Endothelial cell of umbilical vein (primary cell): ENCODE measurements at places on chromosomes 16 and 17.
A peak's percentile ranks its signal among the peaks of the same experiment; 100 is the strongest.

DNA sequence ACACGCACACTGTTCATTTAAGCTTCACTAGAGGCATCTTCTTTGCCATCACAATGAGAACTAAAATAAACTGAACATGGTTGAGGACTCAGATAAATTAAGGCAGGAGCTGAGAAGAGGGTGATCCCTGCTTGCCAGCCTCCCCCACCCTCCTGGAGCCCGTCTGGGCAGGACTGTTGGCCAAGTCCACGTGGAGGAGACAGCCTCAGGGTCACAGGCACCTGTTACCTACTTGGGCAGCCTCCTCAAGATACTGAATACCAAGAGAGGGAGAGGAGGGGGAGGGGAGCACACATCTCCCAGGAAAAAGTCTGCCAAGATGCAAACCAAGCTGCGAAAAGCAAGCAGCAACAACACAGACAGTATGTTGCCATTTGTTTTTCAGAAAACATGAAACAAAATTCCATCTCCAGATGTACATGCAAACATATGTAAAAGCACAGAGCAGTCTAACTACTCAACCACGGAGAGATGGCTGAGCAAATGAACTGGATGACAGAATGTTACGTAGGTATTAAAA is 67.4 kb downstream of the SLC39A11 start:
- DNase-seq = no peak

DNA sequence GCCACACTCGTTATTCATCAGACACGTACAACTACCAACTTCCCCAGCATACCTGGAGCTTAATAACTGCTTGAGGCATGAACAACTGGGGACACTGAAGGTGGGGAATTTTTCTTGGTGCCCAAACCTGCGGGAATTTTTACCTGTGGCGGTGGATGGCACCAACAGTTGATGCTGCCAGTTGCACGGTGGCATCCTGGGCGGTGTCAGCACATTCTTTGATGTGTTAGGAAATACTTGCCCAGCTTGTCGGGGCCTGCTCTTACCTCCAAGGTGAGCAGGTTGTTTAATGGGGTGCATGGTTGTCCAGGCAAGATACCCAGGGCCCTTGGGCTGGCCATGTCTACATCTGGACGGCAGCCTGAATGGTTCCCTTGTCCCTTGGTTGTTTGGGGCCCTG is 79.6 kb downstream of the CRISPLD2 start:
- DNase-seq = no peak

DNA sequence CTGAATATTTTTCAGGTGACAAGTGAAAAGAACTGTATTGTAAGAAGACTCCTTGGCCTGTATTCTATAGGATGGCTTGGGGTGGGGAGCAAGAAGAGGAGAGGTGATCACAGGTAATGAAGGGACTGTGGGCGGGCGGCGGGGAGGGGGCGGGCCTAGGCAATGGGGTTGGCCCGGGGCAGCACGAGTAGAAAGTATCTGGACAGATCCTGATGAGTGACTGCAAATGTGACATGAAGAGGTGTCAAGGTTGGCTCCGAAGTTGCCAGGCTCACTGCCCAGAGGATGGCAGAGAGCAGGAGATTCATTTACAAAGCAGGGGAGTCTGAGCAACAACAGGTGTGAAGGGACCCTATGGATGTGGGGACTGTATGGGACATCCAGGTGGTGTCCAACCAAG is 10.8 kb upstream of the G6PC1 start:
- no peak for DNase-seq

DNA sequence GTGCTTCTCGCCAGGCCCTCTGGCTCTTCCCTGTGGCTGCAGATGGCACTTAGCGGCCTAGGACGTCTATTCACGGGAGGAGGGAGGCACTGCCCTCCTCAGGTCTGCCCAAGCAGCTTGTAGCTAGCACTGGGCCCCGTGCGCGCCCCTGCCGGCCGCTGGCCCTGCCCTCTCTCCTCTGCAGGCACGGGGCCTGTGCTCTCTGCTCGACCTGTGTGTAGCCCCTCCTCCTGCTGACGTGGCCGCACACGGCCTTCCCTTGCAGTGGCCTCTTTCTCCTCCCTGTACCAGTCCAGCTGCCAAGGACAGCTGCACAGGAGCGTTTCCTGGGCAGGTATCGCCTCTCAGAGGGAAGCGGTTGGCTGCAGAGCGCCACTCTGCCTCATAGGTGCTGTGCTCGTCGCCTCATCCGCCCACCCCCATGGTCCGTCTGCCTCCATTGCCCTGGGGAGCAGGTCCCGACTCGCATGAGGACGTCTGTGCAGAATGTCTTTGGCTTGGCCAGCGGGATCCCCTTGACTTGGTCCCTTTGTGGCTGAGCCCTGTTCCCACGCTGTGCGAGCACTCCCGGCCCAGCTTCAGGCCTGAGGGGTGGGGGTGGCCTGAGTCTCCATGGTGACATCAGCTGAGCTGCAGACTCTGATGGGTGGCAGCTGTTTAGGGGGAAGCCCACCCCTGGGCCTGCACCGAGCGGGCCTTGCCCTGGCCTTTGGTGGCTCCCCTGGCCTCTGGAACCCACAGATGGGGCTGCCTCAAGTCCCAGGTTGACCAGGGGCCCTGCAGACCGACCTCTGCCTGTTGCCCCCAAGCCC is 34.6 kb downstream of the TSC2 start:
- no peak for DNase-seq

GRCh38 chr17:82911822-82912221 is 72.0 kb upstream of the ZNF750 start:
- no peak for DNase-seq

DNA sequence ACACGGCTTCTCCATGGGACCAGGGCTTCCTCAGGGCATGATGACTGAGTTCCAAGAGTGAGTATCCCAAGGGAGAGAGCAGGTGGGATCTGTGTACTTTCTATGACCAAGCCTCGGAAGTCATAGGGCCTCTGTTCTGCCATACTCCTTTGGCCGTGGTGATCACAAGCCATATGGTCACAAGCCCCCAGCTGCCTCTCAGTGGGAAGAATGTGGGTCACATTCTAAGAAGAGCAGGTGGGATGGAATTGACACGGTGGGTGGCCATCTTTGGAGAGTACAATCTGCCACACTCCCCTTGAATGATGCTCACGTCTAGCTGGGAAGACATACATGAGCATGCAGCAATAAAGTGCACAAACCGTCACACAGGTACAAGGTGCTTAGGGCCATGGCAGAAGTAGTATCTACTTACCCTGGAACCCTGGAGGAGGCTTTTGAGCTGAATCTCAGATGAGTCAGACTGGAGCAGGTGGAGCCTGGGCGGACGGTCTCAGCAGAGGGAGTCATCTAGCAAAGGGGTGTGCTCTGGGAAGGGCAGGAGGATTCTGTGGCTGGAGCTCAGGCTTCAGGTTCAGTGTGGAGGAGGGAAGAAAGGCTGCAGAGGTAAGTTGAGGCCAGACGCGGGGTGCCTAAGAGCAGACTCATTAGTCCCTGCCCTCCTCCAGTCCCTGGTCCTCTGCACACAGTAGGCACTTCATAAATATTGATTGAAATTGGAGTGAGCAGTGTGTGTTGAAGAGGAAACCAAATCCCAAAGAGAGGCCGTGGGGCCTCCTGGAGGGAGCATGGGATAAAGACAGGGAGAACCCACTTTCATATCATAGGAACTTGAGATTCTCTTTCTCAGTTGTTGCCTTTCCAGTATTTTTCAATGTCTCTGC is 26.6 kb downstream of the GOSR2 start:
- no peak for DNase-seq

- no peak for DNase-seq
Measured at GRCh38 chr17:74604200-74604599, 12.1 kb upstream of the CD300LD start.

DNA sequence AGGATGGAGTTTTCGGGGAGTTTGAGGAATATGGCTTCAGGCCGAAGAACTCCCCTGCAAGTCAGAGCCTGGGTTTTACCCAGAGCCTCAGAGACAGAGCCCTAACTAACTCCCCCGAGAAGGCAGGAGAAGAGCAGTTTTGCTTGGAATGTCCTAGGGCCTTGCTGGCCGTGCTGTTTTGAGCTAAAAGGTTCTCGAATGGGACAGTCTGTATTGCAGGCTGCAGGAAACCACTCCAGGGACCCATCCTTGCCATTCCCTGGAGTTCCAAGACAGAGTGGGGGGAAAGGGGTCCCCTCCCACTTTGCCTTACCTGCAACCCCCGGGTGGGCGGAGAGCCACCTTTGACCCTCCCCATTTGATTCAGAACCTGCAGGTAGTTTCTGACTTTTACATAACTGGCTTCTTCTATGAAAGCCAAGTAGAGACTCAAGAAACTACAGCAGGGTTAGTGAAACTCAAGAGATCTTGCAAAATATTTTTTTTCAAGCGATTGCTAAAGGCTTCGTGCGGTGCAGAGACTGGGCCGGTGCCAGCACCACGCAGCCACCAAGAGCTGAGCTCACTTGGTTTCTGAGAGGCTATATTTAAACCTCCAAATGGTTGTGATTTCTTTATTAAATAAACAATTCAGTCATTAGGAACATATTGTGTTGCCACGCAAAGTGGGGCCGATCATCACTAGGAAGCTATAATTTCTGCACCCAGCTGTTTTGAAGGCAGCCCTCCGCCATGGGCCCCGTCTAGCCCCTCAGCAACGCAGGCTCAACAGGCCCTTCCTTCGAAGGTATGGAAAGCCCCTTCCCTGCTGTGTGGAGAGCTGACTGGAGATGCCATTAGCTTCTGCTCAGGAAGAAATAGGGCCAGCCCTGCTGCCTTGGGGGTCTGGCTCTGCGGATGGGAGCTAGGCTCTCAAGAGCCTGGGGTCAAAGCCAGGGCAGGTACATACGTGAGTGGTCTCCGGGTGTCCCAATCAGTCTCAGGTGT is 223.0 kb downstream of the NTN1 start:
- DNase-seq = no peak

DNA sequence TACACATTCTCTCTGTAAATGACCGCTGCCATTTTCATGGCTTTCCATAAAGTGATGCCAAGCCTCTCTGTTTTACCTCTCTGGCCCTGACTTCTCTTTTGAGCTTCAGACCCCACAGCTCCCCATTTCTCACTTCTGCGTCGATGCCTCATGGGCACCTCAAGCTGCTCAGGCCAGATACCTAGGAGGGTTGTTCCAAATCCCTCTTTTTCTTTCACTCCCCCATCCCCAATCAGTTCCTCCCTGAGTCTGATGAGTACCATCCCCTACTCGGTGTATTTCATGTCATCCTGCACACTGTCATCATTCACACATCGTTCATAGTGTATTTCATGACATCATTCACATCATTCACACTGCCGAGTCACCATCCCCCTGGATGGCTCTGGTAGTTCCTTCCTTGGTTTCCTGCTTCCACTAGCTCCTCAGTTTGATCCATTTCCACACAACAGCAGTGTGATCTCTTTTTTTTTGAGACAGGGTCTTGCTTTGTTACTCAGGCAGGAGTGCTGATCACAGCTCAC is 43.1 kb downstream of the NTN1 start:
- no peak for DNase-seq

GRCh38 chr16:22898131-22898530 is 84.2 kb downstream of the HS3ST2 start:
- DNase-seq = no peak

DNA sequence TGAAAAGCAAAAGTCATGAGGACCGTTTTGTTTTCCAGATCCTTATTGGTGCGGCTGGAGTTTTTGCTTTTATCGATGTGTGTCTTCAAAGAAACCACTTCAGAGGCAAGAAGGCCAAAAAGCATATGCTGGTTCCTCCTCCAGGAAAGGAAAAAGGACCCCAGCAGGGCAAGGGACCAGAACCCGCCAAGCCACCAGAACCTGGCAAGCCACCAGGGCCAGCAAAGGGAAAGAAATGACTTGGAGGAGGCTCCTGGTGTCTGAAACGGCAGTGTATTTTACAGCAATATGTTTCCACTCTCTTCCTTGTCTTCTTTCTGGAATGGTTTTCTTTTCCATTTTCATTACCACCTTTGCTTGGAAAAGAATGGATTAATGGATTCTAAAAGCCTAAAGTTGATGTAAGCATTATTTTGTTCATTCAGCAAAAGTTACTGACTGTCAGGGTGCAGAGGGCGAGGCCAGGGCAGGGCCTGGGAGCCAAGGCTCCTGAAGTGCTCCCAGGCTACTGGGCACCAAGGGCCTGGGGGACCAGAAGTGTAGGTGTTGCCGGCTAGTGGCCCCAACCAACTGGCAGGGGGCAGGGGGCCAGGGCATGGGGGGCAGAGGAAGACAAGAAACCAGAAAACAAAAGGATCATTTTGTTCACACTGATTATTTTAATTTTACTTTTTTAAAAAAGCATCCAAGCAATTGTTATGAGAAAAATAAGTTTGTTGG is 8.8 kb downstream of the CMTM2 start:
- DNase-seq = no peak

DNA sequence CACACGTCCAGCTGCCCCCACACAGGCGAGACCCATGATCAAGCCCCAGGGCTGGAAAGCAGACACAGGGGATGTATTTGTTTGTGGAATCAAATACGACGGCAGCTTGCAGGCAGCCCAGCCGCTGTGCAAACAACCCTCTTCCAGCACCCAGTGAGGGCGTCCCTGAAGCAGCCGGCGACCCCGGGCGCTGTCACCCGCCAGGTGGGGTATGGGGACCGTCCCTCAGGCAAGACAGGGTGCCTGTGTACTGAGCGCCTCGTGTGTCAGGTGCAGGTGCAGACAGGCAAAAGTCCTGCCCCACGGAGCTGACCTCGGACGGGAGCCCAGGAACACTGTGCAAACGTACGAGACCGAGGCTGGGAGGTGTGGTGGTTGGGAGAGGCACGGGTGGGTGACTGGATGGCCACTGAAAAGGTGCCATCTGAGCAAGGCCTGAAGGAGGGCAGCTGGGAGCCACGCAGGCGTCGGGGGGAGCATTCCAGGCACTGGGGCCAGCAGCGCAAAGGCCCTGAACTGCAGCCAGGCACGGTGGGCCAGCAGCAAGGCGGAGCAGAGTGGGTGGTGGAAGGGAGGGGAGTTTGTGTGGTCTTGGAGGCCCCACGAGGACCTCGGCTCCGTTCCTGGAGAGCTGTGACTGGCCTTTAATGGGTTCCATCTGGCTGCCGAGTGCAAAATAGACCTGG is 48.5 kb downstream of the CBFA2T3 start:
- DNase-seq = no peak

GRCh38 chr17:17726458-17727060 is 45.3 kb downstream of the RAI1 start:
- DNase-seq = peak; percentile 69

- DNase-seq = peak; percentile 44
Measured at GRCh38 chr17:59893676-59894100, 767 bp downstream of the RPS6KB1 start.

GRCh38 chr17:82216301-82217119 is 3.9 kb upstream of the CCDC57 start:
- peak; percentile 43 for DNase-seq

GRCh38 chr17:47693731-47694580 is at the start of gene TBKBP1:
Gene TBKBP1, plus strand, starts transcription at chr17:47694161. Its CDS starts 1,952 bp downstream, at chr17:47696113.
- peak; percentile 50 for DNase-seq

DNA sequence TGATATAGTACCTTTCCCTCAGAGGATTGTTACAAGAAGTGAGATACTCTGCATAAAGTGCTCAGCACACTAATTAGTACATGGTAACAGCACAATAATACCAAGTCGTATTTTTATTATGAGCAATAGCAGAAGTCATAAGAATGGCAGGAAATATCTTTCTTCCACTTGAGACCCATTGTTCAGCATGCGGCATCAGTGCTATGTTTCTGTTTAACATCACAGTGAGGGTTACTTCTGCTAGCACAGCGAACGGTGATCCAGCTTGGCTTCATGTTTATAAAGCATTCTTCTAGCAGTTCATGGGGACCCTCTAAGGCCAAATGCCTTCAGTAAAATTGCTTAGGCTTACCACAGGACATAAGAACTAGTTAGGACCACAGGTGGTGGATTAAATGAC is 83.1 kb downstream of the MYO1D start:
- DNase-seq = peak; percentile 84

- DNase-seq = no peak
Measured at GRCh38 chr16:79628501-79628975, 28.0 kb upstream of the MAF start.
